ENCODE measurements at places on chromosomes 11 and 22.

DNA sequence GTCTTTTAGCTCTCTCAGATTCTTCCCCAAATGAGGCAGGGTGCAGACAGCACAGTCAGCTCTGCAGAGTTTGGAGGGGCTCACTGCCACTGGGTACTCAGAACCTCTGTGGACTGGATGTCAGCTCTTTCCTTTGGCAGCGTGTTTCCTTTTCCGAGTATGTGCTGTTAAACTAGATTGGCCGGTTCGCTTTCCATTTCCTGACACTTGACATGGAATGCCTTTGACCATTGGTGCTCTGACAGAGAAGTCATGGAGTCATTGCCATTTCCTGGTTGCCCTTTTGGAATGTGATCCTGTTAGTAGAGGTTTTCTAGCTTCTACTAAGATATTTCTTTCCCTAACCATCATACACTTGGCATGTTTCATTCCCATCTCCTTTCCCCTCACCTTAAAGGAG lies 86.7 kb downstream of the SWAP70 start:
- no peak for DNase-seq

GRCh38 chr22:33807470-33807869 lies 112.8 kb downstream of the LARGE1 start:
- DNase-seq: no peak

- no peak for DNase-seq
These were observed 109.7 kb downstream of the HIPK3 start for GRCh38 chr11:33366918-33367317.

DNA sequence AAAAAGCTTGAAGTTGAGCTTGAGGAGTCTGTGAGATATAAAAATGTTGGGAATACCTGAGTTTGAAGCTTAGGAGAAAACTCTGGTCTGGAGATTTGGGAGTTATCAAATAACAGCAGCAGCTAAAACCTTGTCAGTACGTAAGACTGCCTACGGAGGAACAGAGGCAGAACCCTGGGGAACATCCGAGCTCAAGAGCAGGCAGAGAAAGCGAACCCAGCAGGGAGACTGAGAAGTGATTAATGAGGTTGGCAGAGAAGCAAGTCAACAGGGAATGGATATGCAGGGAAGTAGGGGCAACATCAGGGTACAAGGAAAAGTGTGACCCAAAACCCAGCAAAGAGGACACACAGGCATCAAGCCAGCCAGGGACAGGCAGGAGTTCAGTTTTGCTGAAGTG lies 12.6 kb upstream of the MTFP1 start:
- no peak for DNase-seq

DNA sequence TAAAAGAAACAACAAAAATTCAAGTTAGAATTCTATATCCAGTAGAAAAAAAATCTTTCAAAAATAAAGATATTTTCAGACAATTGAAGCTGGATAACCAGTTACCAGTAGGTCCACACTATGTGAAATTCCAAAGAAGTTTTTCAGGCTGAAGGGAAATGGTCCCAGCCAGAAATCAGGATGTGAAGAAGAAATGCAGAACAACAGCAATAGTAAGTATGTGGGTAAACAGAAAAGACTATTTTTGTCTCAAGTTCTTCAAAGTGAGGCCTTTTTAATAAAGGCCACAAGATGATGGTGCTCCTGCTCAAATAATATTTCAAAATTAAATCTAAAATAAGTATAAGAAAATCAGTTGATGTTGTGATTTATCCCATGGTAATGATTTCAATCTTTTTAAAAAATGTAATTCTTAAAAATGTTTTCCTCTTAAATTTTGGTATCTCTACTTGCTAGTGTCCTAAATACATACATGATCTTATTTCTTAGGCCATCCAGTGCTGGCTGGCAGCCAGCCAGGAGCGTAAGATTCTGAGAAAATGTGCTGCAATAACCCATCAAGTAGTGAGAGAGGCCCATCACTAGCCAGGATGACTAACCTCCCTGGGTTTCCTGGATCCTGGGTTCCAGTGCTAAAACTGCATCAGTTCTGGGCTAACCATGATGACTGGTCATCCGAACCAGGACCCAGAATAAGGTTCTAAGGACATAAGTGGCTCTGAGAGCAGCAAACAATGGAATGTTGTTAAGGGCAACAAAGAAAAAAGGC lies 15.6 kb upstream of the UCP3 start:
- no peak for DNase-seq

DNA sequence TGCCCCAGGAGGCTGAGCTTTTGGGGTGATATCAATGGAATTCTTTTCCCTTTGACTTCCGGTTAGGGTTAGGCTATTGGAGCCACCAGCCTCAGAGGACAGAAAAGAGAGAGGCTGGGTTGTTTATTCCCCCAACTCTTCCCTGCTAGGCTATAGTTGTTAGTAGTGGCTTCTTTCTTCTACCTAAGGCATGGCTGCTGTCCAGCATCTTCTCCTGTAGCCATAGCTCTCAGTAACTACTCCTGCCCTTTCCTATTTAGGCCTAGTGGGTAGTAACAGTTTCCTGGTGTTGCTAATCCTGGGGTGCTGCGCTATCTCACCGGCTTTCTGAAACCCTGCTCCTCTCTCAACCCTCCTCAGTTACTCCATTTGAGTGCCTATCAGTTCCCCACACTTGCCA lies 184.9 kb downstream of the TENM4 start:
- no peak for DNase-seq

- DNase-seq: no peak
These were observed 10.9 kb downstream of the TUG1 start for GRCh38 chr22:30979932-30980331.

DNA sequence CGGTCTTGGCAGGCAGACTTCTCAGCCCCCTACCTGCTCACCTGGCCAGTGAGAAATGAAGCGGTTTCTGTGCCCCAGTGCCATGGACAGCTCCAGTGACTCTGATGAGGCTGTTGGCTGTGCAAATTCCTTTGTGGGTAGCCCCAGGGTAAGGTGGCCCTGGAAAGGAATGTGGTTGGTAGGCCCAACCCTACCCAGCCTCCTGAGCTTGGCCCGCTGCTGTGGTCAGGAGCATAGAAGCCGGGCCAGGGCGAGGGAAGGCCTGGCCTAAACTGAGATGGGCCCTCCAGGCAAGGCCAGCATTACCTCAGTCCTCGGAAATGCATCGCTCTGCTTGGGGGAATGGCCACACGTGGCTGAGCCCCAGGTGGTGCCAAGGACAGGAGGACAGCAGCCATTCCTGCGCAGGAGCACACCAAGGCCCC lies 16.9 kb downstream of the DAGLA start:
- DNase-seq: no peak

- no peak for DNase-seq
These were observed 487.8 kb downstream of the BUD13 start for GRCh38 chr11:116285026-116285425.

DNA sequence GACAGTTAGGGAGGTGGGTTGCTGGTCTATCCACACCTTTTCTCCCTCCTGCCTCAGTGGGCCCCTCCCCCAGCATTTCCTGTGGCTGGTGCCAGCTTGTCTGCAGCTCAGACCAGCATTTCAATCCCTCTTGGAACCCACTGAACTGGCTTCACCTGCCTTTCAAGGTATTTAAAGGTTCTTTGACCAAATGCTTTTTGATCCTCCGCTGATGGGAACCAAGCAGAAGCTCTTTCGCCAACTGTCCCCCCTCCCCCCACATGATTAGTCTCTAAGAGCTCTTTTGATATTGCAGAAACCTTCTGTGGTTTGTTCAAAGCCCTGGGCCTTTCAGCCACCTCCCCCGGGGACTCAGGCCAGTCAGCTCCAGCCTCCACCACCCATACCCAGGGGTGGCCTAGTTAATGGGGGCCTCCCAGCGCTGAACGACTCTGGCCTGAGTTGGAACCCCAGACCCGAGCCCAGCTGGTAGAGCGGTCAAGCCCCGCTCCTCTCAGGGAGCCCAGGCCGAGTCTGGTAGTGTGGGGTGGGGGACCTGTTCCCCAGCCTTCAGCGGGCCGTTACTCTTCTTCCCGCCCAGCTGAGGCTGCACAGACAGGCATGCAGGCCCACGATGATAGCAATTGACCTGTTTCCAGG lies 6.0 kb upstream of the SYT7 start:
- DNase-seq: no peak

DNA sequence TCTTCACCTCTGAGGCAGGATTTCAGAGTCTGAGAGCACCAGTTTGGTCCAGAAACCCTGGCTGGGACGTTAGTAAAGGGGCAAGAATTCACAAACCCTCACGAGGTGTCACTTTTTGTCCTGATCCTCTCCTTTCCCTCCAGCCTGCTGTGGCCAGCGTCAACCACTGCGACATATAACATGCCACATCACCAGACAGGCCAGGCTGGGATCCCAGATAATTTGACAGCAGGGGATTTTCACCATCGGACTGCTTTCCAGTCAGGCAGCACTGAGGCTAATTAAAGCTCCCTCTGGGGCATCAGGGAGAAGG lies 36.8 kb upstream of the RBFOX2 start:
- no peak for DNase-seq

GRCh38 chr22:28594797-28595462 lies 84.7 kb downstream of the TTC28 start:
- DNase-seq: no peak

DNA sequence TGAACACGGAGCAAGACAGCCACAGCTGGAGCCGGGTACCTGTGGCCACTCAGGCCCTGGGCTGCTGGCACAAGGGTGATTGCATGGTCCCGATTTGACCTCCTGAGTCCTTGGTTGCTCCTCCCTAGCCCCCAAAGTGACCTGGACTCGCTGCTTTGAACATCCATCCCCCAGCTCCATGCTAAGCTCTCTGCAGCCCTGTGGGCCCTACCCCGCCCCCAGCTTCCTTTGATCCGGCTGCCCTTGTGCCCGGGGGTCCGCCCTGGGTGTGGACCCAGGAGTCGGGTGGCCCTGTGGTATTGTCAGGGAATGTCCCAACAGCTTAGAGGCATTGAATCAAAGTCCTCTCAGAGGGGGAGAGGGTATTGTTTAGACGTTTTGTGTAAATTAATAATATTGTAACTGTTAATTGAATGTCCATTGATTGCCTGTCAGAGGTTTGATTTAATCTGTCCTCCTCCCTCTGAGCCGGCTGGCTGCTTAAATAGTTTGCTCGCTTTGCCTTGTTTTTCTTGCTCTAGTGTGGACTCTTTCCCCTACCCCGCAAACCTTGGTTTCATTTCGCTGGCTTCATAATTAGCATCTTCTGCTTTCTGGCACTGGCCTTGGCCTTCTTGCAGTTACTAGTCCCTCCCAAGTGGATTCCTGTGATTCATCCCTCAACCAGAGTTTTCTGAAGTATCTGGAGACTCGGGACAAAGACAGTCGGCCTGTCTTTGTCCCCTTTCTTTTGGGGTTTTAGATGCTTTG lies 20.7 kb downstream of the GRIK4 start:
- DNase-seq: no peak

Measured in stimulated activated naive CD8-positive, alpha-beta T cell treated with anti-CD3 and anti-CD28 coated beads, Interleukin-15, amount 100 ng/mL, for 72 hours (primary cell).